Hepatic stellate cell (primary cell): ENCODE measurements at places on chromosomes 11 and 22.

DNA sequence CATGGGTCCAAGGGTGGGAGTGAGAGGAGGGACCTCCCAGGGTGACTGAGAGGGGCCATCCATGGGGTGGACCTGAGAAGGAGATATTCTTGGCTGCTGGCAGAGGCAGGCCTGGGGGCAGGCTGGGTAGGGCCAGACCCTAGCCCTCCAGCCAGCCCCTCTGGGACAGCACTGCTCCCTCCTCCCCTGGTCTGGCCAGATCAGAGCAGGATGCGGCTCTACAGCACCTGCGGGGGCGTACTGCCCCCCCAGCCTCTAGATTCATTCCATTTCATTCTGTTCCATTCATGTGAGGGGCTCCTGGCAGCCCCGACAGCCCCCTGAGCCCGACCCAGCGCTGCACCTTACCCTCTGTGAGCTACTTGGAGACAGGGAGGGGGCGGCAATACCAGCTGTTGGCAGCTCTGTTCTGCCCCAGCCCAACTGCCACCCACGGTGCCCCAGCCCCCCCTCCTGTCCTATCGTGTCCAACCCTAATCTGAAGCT, 34.3 kb upstream of the MYRF start:
- DNase-seq: no peak

- no peak for DNase-seq
These were observed 26.1 kb downstream of the ABTB2 start for GRCh38 chr11:34331736-34332135.

DNA sequence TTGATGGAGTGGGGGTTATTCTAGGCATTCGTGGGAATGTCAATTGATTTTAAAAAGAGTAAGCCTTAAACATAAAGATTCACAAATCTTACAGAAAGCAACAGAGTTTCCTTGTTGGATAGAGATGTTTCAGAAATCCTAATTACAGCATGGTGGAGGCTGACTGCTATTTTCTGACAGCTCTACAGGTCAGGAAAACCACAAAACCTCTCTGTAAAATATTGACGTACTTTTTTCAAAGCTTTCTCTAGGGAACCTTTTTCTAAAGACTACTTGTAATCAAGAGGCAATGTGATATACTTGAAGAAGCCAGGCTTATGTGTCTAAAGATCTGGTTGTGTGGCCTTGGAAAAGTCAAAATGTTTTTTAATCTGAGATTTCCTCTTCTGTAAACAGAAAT, 9.1 kb upstream of the OR8B8 start:
- DNase-seq: no peak

- DNase-seq: no peak
These were observed 3.8 kb downstream of the ACY3 start for GRCh38 chr11:67646535-67647336.

DNA sequence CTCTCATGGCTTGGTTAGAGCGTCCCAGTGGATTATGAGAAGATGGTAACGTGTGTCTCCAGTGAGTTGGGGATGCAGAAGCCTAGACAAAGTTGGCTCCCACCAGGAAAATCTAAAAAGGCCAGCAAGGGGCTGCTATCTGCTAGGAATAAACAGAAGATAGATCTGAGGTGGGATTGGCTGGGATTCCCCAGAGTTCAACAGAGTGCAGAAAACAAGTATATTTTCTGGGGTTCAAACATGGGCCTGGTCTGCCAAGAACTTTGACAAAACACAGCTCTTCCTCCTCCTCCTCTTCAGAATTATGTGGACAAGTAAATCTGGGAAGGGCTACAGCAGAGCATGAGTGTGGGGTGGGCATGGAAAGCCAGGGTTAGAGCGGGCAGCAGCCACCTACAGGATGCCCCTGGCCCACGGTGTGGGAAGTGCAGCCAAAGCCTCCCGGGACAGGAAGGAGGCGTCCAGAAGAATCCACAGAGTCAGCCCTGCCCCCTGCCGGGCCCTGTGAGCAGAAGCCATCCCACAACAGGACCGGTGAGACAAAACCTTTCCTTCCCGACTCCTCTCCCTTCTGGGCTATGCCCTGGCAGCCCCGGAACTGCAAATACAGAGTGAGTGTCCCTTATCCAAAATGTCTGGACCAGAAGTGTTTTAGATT, 67.1 kb downstream of the CD82 start:
- DNase-seq: peak; percentile 54

DNA sequence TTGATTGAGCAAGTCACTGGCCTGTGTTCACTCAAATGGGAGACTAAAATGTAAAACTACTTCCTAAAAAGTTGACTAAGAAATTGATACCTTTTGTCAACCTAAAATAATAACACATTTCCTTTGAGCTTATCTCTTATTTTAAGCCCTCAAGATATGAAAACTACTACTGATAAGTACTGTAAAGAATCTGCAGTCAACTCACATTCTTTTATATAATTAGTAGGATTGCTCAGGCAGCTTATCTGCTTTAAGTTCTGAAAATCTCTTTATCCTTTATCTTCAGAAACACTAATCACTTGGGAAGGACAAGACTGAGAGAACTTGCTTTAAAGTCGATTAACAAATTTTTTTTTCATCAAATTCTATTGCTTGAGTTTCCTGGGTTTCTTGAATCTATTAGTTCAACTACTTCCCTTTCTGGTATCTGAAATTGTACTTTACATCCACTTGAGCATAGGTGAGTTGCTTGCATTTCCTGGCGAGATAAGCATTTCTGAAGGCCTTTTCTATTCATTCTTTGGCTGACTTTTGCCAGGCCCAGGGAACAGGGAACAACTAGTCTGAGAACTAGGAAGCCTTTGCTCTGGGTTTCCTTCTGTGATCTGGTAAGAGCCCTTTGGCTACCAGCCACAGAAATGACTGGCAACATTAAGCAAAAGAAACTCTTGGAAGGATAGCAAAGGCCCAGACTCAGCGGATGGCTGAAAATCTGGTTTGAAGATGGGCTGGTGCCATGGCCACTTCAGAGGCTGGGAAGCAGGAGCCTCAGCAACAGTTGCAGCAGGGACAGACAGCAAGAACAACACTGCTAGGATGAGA, 19.3 kb upstream of the CSRP3 start:
- no peak for DNase-seq

- no peak for DNase-seq
These were observed 18.9 kb downstream of the TEAD1 start for GRCh38 chr11:12693094-12693478.

DNA sequence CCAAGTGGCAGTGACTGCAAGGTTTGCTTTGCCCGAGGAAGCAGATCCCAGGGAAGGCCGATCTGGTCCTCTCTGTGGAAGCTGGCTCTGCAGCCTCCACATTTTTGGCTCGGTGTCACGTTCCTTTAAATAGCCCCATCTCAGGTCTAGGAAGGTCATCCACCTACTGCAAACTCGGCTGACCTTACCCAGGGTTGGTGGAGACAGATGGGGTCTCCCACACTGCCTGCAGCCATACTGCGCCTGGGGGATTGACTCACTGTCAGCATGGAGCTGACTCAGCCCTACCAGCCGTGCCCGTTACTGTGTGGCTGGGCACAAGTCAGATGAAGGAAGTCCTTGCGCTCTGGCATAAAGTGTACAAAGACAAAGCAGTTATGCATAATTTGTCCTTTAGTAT, 16.9 kb downstream of the CDPF1 start:
- DNase-seq: peak; percentile 52

DNA sequence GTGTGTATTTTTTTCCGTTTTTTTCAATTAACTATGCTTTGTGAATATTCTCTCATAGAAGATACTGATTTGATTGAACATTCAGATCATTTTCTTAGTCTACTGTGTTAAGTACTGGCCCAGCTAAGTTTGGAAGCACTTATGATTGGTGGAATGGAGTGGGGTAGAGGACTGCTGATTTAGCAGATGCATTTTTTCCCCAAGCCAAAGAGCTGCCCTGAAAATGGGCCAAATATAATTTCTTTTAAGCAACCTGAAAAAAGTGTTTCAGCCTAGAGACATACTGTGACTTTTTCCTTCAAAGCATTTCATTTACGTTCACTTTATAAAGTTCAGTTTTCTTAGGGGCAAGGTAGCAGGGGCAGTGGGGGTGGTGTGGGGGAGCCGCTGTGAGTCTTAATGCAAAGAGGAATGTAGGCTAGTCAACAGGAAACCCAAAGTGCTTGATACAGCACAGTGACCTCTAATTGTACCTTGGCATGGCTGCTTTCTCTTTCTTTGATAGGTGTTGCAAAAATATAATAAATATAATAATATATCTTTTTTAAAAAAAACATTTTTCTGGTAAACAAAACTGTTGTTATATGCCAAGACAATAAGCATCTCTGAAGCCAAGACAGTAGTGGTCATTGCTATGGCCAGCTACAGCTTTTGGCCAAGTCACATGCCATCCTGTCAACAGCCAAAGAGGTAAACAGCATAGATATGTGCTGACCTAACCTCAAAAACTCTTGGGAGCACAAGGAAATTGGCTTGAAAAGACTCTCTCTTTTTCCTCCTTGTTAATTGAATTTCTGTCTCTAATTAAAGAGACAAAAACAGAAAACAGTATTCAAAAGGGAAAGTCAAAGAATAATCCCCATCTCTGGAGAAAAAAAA, 58.8 kb downstream of the LIF start:
- DNase-seq: no peak

DNA sequence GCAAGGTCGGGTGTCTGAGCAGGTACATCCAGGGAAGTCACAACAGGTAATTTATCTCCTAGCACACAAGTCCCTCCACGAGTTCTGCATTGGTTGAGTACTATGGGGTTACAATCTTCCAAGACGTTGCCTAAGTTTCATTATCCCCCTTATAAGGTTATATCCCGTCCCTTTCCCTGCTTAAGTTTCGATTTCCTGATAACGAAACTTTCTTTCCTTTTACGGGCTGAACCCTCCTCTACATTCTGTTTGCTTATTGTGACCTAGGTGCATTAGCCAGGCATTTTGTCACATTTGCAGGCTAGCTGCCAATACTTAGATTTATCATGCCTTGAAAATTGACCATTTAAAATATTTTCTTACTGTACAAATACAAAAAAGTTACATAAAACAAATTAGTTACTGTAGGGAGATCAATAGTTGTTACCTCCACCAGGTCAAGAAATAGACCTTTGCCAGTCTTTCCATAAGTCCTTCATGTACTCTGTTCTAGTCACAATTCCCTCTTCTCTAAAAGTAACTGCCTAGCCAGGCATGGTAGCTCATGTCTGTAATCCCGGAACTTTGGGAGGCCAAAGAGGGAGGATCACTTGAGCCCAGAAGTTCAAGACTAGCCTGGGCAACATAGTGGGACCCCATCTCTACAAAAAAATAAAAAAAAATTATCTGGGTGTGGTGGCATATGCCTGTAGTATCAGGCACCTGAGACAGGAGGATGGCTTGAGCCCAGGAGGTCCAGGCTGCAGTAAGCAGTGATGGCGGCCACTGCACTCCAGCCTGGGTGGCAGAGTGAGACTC, 14.3 kb upstream of the PITPNB start:
- DNase-seq: no peak

GRCh38 chr11:73218106-73218829, at the start of gene P2RY2:
Gene P2RY2, plus strand, starts transcription at chr11:73218281. Its CDS starts 15,879 bp downstream, at chr11:73234160.
- peak; percentile 63 for DNase-seq

GRCh38 chr11:2185324-2186085, 13.9 kb upstream of the TH start:
- DNase-seq: no peak

DNA sequence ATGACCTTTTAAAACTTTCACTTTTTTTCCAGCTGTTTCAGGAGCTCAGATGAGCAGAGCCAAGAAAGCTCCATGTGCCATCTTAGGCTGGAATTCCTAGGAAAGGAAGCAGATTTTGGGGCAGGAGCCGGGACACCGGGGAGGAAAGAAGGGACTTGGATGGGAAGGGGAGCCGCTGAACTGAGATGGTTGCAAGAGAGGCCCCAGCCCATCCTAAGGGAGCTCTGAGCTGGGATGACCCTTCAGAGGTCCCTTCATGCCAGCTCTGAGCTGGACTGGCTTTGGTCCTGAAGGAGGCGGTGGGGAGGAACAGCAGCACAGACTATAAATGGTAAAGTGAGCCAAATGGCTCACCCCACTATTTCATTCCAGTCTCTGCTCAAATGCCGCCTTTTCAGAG, 55.2 kb upstream of the SLC22A12 start:
- DNase-seq: no peak

DNA sequence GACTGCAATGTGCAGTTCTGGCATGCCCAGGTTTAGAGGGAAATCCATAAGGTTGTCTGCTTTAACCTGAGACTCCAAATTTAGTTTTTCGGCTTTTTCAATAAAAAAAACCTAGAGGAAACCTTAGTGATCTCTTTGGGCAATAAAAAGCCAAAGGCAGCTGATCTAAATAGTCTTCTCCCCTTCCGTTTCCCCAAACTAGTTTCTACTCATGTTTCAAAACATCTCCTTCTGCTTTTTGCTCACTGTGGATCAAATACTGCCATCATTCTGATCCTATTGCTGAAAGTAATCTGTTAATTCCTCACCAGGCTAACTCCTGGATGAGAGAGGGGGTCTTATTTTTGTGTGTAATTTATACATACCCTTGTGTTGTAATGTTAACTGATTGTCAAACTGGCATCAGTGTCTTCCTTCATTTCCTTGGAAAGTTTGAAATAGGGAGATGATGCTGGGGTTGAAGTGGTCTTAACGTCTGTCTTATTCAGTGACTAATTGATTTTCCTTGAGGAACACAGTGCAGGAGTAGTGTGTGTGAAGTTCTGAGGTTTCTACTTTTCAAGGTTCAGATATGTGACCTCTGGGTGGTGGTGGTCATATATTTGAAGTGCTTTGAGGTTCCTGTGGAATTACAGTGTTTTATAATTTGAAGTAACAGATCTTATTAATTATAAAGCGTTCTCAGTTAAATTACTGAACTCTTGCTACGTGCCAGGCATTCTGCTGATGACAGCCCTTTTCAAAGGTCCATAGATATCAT, 55.0 kb downstream of the ARHGAP42 start:
- DNase-seq: no peak

DNA sequence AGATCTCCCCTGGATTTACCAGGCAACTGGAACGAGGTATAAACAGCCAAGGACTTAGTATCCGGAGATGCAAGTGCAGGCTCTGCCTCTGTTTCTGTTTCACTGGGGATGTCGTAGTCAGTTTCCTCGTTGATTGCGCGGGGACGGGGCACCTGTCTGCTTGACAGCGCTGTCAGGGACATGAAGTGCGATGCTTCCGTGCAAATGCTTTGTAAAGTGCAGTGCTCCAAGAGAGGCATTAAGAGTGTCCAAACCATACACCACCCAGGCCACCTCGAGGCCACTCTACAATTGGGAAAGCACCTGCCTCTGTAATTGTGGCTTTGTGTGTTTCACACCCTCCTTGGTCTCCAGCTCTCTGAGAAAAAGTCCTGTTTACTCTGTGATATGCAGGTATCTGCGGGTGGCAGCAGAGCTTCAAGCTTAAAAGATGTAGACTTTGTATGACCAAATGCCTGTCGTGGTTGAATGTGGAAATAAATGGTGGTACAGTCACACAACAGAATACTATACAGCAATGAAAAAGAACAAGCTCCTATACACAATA, 18.6 kb upstream of the CD5 start:
- DNase-seq: no peak

GRCh38 chr11:2945031-2945756, 16.0 kb upstream of the PHLDA2 start:
- peak; percentile 94 for DNase-seq

- DNase-seq: no peak
These were observed 82.6 kb downstream of the RAB30 start for GRCh38 chr11:82988936-82989627.
